ENCODE measurements at places on chromosomes 5 and 9. TPM values are rescaled to one million over a fixed set of nuclear protein-coding genes. Genes with fewer than 3 reads are reported as not detected.

DNA sequence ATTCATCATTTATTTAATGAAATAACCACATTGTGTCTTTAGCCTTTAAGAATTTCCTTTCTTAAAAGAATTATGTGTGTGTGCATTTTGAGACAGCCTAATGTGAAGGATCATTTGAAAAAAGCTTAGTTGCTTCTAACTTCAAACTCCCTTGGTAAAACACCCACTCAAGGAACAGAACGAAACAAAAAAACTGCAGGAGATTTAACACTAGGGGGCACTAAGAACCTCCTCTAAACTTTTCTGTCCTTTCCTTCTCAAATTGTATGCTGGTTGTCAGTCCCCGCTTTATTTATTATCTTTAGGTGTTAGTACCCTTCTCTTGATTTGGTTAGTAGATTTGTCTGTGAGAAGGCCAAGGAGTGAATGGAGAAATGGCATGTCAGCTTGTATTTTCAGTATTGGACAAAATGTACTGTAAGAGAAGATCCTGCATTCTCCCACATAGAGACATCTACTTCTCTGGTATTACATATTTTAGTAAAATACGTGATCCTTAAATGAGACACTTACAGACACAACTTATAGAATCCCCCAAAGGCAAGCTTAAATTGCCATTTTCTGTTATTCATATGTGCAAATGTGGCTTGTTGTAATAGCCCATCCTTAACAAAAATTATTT lies 229.7 kb downstream of the MRPS30 start:
- peak; percentile 60 for DNase-seq

- DNase-seq: no peak
Observed at GRCh38 chr5:128274441-128274840, 190.9 kb downstream of the SLC12A2 start.

GRCh38 chr9:89154218-89154617 lies 24.4 kb downstream of the SHC3 start:
- DNase-seq: no peak

DNA sequence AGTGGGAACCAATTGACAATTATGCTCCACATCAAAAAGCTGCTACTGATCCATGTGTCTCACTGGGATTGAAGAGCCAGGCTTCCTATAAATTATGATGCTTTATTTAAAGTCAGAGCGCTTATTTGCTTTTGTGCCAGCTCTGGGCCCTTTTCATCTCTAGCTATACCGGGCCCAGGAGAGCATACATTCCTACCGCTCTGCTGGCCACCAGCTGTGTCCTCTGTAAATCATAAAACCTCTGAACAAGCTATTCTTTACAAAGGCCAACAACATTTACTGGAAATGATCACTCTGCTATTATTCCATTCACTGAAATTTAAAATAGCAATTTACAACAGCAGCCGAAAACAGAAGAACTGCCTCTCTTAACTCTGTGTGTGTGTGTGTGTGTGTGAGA lies 86.6 kb downstream of the ZNF608 start:
- no peak for DNase-seq

ZDHHC11B gene
- total RNA-seq: 0.16 TPM

GRCh38 chr5:173397516-173397915 lies 69.3 kb upstream of the STC2 start:
- DNase-seq: no peak

FOXD4L5 gene
- total RNA-seq: 0.04 TPM

DNA sequence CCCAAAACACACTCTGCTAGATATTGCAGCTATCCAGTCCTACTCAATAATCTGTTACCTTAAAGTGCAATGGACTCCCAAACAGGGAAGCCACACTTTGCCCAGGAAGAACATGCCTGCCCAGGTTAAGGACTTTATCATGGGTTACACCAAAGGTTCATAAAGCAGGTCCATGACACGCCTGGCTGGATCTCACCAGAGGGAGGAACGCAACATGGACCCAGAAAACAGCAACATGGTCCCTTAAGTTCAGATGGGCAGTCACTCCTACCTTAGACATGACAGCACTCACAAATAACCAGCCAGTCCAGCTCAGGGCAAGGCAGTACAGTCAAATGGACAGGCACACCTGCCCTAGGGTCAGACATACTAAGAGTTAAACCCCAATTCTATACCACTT lies 3.8 kb downstream of the P4HA2 start:
- DNase-seq: no peak

C5orf52 gene
- not detected for total RNA-seq

RGS3 gene
- 48.0 TPM for total RNA-seq

DNA sequence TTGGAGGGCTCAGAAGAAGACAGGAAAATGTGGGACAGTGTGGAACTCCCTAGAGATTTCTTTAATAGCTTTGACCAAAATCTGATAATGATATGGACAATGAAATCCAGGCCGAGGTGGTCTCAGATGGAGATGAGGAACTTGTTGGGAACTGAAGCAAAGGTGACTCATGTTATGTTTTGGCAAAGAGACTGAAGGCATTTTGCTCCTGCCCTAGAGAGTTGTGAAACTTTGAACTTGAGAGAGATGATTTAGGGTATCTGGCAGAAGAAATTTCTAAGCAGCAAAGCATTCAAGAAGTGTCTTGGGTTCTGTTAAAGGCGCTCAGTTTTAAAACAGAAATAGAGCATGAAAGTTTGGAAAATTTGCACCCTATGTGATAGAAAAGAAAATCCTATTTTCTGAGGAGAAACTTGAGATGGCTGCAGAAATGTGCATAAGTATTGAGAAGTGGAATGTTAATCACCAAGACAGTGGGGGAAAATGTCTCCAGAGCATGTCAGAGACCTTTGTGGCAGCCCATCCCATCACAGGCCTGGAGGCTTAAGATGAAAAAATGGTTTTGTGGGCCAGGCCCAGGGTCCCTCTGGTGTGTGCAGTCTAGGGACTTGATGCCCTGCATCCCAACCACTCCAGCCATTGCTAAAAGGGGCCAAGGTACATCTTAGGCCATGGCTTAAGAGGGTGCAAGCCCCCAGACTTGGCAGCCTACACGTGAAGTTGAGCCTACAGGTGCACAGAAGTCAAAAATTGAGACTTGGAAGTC lies 463.7 kb upstream of the TLE4 start:
- no peak for DNase-seq

DNA sequence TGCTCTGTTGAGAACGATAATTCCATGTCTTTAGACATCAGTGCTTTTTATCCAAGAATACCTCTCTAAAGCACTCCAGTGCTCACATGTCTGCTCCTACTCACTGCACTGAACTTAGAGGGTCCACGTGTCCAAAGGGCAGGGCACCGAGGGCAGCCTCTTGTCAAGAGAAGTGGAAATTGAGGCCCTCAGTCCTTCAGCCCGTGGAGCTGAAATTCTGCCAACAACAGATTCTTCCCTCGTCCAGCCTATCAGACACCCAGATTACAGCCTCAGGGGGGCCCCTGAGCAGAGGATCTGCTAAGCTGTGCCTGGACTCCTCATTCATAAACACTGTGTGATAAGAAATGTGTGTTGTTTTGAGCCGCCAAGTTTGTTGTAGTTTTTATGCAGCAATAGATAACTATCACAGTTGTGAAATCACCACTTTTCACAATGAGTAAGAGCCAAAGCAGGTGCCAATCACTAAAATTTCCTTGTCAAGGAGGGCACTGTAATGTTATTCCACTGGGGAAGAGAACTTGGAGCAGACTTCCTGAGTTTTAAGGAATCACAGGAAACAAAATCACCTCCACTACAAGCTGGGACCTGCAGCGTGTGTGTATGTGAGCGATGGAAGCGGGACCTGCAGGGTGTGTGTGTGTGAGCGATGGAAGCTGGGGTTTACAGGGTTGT lies 58.8 kb upstream of the IGFBPL1 start:
- peak; percentile 25 for DNase-seq

GTF2H2C gene
- total RNA-seq: 55.1 TPM

- no peak for DNase-seq
Observed at GRCh38 chr5:173108914-173109313, 35.4 kb upstream of the BNIP1 start.

ANKRD18B gene
- 0.13 TPM for total RNA-seq

- DNase-seq: no peak
Observed at GRCh38 chr5:168962306-168962705, 338.6 kb downstream of the SLIT3 start.

DNA sequence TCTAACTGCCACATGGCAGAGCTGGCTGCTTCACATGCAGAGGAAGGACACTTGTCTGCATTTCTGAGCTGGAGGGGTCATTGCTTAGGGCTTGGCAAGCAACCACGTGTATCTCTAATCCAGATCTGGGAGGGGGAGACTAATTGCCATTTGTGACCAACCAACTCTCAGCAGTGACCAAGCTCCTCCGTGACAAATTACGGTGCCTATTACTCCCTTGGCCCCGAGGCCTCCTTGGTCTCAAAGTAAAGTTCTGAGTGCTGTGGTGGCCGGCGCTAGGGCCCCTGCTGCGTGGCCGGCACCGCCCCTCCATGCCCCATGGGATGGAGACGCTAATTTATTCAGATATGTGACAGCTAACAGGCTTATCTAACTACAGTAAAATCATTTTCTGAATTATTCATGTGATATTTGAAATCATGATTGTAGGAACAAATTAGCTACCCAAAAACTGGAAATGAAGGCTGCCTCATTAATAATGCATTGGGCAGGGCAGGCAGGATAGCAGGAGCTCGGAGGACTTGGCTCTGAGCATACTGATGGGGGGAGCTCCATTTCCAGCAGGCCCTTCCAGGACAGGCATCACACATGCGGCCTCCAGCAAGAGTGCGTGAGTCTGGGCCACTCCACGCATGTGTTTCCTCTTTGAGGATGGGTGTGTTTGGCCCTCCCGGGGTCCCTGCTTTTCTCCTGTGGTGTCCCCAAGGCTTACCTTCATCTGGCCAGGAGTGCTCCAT lies 67.7 kb downstream of the C5orf15 start:
- DNase-seq: no peak

DNA sequence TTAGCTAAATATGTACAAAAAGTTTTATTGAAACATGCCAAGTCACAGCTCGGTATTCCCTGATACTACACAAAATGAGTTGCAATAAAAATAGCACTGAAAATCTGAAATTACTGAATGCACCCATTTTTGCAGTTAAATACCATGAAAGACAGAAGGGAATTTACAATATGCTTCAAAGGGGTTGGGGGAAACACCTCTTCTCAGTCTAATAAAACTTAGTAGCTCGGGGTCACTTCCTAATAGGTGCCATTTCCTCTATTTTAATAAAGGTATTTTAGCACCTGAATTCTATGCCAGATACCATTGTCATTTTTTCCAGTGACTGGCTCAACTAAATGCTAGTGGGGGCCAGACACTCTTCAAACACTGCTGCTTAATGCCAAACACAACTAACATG lies 204.1 kb upstream of the MEF2C start:
- no peak for DNase-seq

DNA sequence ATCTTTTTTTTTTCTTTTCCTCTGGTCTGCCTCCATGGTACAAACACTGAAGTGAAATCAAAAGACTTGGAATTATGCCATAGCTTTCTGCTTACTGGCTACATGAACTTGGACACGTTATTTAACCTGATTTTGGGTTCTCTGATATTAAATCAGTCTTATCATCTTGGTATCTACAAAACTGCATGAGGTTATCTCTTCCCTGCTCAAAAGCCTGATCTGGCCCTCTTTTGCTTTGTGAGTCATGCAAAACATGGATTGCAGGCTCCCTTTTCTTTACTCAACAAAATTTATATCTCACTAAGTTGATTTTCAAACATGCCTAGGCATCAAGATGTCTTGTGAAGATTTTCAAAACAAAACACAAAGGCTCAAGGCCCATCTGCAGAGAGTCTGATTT lies 45.9 kb upstream of the FST start:
- no peak for DNase-seq

MELK gene
- 12.5 TPM for total RNA-seq

STKLD1 gene
- total RNA-seq: 0.48 TPM

ZNF454 gene
- 0.07 TPM for total RNA-seq

DMRT3 gene
- not detected for total RNA-seq

DNA sequence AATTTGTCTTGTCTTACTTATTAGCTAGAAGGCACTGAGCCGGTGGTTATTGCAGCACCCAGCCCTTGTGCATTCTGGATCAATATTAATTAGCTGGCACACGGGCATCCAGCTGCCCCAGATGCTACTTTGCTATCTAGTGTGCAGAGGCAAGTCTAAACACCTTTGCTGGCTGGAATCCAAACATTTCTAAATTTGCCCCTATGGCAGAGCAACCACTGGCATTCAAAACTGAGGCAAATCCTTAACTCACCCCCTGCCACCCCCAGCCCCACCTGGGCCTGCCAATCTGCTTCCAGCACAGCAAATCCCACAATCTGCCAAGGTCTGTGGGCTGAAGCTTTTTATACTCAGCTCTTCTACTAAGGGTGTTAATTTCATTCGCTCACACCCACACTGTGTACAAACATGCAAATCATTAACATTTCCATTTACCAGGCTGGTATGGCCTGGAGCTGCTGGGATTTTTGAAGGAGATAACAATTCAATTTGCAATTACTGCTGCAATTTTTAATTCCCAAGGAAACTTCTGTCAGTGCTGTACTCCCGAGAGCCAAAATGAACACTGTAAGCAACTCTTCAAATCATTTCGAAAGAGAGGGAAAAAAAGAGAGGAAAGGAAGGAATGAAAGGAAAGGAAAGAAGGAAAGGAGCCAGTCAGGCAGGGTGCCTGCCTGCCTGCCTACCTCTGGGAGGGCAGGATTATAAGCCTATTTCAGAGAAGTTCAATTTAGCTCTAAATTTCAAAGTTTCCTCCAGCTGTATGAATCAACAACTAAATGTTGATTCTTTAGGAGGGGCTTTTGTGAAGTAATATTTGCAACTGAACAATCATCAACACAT lies 35.5 kb downstream of the RAPGEF1 start:
- DNase-seq: no peak

HMCN2 gene
- 0.20 TPM for total RNA-seq

DNA sequence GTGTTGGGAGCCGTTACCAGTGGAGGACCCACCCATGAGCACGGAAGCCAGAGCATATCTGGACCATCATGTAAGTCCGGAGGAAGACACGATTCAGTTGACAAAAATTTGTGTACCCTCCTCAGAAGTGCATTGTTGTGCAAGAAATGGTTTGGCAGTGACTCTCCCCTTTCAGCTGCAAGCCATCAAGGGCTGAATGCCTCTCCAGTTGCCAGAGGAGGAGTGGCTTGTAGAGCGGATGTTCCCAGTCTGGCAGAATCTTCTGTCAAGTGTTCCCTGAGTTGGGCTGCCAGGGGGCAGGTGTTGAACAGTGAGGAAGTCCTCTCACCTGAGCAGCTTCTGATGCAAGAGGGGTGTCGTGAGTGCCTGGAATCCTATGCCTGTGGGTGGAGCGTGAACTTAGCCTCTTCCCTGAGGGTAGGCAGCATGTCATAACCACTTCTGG lies 27.6 kb upstream of the CDKN2AIPNL start:
- peak; percentile 79 for DNase-seq
